ENCODE measurements at places on chromosomes 2 and 18.

DNA sequence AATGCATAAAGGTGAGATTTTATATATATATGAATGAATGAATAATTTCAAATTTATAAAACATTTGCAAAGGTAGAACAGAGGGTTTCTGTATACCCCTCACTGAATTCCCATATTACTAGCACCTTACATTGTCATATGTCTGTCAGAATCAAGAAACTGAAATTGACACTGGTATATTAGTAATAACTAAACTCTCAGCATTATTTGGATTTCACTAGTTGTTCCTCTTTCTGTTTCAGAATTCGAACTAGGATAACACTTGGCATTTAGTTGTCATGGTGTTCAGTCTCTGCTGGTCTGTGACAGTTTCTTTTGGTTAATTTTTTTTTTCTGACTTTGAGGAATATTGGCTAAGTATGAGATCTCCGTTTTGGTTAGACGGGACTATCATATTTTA, 275.9 kb downstream of the DCC start:
- no peaks in the 10 kb centered on the region for H3K27me3 ChIP-seq
- no peak overlapping the region for H3K27ac ChIP-seq
- H3K4me1 ChIP-seq: no peaks in the 10 kb centered on the region
- no peak for DNase-seq

GRCh38 chr18:24115628-24116027, 23.2 kb upstream of the CABYR start:
- H3K27ac ChIP-seq: no peak overlapping the region
- no peak overlapping the region for H3K4me3 ChIP-seq
- no peaks in the 10 kb centered on the region for H3K27me3 ChIP-seq
- no peaks in the 10 kb centered on the region for H3K36me3 ChIP-seq
- no peaks in the 10 kb centered on the region for H3K4me1 ChIP-seq

GRCh38 chr2:46689993-46690392, 210.6 kb downstream of the TMEM247 start:
- no peak overlapping the region for H3K27ac ChIP-seq
- H3K4me3 ChIP-seq: no peak overlapping the region
- DNase-seq: no peak
- H3K4me1 ChIP-seq: no peaks in the 10 kb centered on the region
- no peaks in the 10 kb centered on the region for H3K36me3 ChIP-seq

DNA sequence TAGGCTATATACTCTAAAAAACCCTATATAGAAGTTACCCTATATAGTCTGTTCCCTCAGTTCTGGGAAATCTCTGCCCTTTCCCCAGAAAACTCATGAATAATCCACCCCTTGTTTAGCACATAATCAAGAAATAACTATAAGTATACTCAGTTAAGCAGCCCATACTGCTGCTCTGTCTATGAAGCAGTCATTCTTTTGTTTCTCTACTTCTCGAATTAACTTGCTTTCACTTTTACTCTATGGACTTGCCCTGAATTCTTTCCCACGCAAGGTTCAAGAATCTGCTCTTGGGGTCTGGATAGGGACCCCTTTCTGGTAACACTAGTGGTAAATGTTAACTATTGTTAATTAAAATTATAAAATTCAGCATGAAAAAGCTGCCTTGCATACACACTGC, 17.4 kb upstream of the AP1S3 start:
- no peaks in the 10 kb centered on the region for H3K27me3 ChIP-seq
- no peak overlapping the region for H3K4me3 ChIP-seq
- no peaks in the 10 kb centered on the region for H3K36me3 ChIP-seq
- no peaks in the 10 kb centered on the region for H3K4me1 ChIP-seq

DNA sequence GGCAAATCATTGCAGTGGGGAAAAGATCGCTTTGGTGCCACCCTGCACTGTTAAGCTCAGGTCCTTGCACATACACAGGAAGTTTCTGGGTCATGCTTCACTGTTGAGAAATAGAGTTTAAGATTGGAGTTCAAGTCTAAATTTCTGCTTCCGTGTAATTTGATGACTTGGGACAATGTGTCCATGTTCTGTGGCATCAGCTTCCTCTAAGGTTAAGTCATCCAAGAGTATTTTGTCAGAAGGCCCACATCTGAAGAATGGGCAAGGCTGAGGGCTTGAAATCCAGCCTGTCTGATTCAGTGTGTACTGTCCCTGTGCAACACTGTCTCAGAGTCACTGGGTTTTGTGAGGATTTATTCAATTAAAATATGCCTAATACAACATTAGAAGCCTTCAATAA, 880.7 kb downstream of the SUCLG1 start:
- no peaks in the 10 kb centered on the region for H3K4me1 ChIP-seq
- DNase-seq: no peak
- H3K4me3 ChIP-seq: no peak overlapping the region
- no peaks in the 10 kb centered on the region for H3K27me3 ChIP-seq
- H3K36me3 ChIP-seq: no peaks in the 10 kb centered on the region
- H3K27ac ChIP-seq: no peak overlapping the region

Measured in thoracic aorta (tissue), 2 donors.